A172 (cell line): ENCODE measurements at places on chromosomes 6 and 20. TPM values are rescaled to one million over a fixed set of nuclear protein-coding genes. Genes with fewer than 3 reads are reported as not detected.

- DNase-seq = no peak
These were observed 51.0 kb upstream of the SUPT3H start for GRCh38 chr6:45428727-45429126.

DNA sequence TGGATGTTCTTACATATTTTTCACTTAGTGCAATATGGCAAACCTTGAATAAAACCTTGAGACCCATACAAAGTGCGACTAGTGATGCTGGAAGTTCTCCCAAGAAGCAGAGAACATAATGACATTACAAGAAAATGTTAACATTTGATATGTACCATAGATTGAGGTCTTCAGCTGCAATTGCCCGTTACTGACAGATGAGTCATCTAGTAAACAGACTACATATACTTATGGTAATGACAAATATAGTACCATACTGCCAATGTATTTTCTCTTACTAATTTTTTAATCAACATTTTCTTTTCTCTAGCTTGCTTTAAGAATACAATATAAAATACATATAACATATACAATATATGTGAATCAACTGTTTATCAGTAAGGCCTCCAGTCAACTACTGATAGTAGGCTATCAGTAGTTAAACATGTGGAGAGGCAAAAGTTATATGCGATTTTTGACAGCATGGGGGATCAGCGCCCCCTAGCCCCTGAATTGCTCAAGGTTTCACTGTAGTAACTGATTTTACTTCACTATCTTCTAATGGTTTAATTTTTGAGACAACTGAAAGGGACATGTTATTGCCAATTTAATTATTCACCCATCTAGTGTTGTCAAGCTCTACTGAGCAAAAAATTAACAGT lies 166.7 kb upstream of the ADGRB3 start:
- no peak for DNase-seq

DNA sequence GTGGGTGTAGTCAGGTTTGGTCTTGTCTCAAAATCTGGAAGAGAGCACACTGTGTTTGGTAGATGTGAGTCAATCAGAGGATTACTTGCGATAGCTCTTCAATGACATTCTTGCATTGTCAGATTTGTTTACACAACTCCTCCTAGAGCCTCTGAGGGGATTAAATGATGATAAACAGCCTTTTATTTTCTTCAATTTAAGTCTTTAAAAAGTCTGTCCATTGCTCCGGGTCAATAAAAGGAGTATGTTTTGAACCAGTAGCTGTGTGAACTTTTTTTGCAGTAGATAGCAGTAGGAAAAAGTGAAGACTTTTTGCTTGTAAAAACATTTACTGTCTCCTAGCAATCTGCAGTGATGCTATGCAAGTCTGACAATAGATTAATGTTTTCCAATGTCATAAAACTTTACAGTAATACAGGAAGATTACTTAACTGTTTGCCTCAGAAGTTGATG lies 49.9 kb downstream of the GJA1 start:
- no peak for DNase-seq

Gene LTB
- not detected in 2 replicates for total RNA-seq

Gene PRDM1
- total RNA-seq = 0.19 and 0.31 TPM in 2 replicates
